Hepatic stellate cell (primary cell): ENCODE measurements at places on chromosomes 2 and 18.

- no peak for DNase-seq
Observed at GRCh38 chr2:206176901-206177300, 17.2 kb downstream of the EEF1B2 start.

GRCh38 chr2:172394002-172394401 is 33.4 kb upstream of the ITGA6 start:
- DNase-seq, result no peak

DNA sequence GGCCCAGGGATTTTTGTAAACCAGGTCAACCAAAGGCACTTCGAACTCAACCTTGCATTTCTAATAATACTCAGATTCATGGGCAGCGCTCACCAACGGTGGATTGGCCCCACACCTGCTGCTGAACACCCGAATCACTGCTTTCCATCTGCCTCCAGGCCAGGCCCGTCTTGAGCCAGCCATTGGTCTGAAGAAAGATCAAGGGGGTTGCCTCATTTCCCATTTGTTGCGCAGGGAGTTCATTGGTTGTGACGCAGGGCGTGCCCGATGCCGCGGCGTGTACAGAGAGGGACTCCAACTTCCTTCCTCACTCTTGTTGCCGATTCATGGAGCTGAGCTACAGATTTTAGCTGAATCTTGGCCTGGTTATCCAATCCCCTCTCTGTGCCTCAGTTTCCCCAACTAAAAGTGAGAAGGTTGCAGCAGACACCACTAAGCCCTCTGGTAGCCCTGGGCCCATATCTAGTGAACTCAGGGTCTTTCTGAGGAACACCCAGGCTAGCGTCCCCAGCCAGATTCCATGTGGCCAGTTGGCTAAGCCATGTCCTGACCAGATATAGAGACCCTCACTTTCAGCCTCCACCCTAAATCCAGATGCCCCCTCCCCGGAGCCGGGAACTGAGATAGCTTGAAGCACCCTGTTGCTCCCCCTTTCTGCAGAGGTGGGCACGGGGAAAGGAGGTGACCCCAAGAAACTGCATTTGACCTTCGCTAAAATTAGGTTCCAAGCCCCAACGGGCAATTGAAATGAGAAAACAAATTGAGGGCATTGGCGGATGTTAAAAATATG is 60.9 kb upstream of the HPCAL1 start:
- no peak for DNase-seq

DNA sequence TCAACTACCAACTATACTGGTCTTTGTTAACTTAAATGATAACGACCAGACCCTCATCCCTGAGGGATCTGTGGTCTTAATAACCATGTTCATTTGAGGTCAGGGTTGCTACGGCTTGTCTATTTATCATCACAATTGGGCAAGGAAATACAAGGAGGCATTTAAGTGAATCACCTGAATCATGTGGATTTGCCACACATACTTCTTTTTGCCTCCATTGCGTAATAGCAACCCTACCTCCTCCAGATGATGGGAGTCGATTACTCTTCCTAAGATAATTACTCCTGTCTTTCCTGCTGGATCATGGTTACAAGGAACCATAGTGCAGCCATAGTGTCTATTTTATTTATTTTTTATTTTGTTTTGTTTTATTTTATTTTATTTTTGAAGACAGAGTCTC is 42.2 kb downstream of the TAF4B start:
- no peak for DNase-seq

DNA sequence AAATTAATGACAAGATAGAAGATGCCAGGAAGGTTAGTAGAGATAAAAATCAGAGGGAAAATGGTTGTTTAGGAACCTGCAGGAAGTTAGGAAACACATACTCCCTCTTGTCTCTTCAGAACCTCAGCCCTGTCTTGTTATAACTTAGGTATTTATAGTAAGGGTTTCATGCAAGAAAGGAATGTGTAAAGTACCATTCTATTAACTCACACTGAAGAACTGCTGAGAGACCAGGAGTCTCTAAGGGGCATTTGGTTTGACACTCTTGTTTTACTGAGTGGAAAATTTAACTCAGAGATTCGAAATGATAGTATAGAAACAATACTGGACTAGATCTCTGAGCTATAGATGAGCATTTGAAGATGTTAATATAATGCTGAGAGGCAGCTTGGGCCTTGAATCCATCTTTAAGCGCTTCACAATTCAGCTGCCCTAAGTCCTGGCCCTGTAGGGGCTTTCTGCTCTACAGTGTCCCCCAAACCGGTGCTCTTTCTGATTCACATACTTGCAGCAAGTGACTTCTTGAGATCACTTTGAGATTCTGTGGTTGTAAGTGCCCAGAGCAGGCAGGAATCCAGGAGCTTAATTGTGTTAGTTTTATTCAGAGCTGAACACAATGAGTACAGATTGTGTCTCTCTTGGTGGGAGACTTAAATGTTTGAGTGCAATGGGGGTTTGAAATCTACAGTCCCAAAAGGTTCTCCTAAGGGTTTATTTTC is 235.0 kb upstream of the RGPD4 start:
- no peak for DNase-seq

DNA sequence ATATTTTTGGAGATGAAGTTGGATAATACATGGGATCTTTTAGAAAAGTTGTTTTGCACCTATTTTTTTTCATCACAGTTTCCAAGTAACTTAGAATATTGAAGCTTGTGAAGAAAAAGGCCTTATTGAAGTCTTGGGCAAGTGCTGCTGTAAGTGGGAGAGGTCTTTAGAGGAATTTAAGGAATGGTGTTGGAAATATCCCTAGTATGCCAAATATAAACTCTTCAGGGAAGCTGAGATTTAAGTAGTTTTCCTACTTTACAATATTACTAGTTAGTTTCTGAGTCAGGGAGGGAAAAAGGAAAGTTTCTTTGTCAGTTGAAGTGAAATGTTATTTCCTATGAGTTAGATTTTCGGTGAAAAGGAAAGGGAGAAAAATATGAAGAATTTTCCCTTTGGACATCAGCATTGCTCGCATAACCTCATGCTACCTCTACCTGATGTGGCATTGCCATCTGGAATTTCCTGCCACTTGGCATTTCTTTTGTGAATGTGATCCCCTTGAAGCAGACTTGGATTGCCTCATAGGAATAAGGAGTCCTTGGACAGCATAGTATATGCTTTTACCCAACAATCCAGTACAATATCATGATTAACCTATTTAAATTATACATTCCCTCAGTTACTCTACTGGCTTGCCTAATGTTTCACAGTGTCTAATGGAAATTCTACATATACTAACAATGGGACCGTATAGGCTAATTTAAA is 12.1 kb downstream of the PLEKHH2 start:
- no peak for DNase-seq

DNA sequence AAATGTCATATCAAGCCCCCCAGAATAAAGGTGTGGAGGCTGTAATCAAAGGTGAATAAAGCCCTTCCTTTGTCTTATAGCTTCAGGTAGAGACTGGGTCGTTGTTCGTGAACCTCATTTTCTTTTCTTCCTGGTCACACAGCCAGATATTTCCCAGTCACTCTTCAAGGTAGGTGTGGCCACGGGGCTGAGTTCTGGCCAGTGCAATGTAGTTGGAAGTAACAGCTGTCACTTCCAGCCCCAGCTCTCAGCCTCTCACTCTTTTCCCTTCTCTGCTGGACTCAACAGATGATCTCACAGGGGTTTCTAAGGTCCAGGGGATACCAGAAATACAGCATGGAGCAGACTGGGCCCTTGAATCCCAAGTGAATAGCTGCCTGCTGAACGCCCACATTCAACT is 15.8 kb upstream of the TRPM8 start:
- DNase-seq, result no peak

- peak; percentile 24 for DNase-seq
Observed at GRCh38 chr2:135473567-135473966, 57.5 kb downstream of the ZRANB3 start.

DNA sequence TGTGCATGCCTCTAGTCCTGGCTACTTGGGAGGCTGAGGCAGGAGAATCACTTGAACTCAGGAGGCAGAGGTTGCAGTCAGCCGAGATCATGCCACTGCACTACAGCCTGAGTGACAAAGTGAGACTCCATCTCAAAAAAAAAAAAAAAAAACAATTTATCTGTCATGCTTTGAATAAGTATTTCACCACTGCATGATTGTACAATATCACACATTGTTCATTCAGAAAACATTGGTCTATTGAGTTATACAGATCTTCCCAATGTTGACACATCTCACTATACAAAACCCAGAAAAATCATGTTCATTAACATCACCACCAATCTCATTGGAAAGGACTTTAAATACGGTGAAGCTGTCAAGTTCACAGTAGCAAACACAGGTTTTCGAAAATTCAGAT is 46.8 kb upstream of the PPM1B start:
- no peak for DNase-seq

DNA sequence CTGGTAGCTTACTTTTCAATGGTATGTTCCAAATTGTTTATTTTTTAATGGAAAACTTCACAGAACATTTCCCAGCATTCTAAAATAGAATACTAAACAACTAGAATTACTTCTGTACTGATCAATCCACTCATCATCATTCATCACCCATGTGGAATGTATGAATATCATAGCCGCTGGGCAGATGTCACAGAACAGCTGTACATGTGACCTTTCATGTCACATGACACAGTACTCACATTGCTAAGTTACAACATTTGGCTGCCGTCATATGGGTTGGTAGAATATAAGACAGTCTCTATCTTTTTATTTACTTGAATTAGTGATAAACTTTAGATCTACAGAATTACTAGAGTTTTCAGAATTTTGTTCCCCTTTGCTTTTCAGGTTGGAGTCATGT is 387.6 kb downstream of the ZEB2 start:
- DNase-seq, result no peak

DNA sequence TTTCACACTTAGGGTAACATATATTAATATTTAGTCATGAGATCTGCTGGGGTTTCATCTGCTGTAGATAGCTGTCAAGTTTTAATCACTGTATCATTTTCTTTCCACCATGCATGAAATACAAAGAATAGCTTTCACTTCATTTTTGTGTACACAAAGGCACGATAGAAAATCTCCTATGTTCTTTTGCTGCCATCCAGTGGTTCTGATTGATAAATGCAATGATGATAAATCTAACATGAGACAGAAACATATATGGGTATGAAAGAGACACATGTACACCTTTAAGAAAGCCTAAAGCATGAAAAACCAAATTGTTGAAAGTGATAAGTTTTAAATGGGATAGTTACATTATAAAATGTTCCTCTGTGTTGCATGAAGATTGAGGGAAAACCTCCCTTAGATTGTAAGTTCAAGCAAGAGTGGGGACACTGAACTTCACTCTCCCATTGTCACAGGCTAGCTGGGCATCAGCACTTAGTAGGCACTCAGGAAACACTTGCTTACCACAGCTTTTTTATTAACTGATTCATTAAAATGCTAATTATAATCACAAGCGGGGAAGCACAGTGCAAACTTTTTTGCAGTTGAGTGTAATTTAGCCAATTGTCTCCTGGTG is 31.2 kb downstream of the C1D start:
- peak; percentile 27 for DNase-seq

DNA sequence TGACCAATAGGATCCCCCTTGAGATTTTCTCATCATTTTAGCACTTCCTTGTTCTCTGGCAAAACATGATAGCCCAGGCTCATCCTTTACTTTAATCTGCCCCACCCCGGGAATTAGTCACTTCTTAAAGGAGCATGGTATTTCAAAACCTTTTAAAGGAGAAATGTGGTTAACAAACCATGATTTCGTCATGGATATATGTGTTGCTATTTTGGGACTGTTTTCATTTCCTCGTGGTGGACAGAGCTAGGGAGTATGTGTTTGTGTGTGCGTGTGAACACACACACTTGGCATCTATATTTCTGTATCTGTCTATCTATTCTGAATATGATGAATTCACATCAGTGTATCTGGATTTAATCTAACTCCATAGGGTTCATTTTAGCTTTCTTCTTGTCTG is 128.1 kb downstream of the BIRC6 start:
- DNase-seq, result peak; percentile 58

GRCh38 chr2:123363826-123364225 is 661.3 kb upstream of the CNTNAP5 start:
- no peak for DNase-seq

DNA sequence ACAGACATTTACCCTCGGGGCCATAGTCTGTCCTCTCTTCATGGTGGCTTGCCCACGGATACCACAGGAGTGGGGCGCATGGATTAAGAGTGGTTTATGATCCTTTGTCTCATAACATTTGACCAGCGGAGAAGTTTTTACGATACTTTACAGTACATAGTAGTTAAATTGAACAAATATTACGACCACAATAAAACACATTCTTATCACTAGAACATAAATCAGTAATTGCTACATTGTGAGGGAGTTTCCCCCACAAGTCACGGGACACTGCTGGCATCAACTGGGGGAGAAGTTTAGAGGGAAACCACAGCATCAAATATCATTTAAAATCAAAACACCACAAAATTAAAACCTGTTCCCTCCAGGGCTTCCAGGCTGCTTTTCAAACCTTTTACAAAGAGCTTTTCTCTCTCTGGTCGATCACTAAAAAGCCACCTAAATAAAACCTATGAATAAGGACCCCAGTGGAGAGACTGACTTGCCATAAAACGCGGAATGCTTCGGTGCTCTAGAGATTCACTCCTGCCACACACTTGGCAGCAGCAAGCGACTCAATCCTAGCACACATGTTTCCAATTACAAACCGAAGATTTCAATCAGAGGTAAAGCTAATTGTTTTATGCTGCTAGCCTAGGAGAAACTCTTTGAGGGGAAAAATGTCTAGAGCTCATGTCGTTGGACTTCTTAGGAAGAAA is 173.7 kb upstream of the HNRNPA3 start:
- no peak for DNase-seq

GRCh38 chr18:33866386-33866785 is 288.4 kb downstream of the ASXL3 start:
- no peak for DNase-seq

- DNase-seq, result peak; percentile 81
Observed at GRCh38 chr18:22563164-22563583, 145.5 kb upstream of the CTAGE1 start.

DNA sequence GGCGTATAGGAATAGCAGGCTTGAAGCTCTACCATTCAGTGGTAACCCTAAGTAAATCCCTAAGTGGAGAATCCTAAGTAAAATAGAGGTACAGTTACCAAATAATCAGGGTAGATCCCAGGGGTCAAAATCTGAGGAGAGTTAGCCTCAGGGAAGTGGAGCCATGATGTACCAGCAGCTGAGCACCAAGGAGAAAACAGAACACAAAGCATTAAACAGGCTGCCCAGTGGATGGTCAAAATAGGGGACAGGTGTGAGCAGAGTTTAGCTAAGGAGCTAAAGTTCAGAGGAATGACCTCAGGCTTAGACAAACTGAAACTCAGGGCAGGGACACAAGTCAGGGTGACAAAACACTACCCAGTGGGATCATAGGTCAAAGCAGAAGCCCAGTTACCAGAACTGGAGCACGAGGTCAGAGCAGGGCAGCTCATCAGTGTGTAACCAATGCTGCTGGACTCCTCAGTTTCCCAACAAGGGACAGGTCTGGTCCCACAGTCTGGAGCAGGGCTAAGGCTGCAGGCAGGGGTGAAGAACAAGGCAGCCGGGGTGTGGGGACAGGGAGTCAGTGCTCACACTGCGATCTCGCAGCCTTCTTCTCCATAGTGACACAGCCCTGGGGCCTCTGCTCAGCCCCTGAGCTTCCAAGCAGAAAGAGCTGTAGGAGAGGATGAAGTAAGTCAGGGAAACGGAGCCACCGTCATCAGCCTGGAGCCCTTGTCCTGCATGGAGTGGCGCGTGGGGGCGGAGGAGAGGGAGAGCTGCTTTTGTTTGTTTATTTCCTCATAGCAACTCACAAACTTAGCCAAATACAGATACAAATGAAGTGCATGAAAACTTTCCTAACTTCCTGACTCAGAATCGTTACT is 264.0 kb downstream of the MREG start:
- DNase-seq, result no peak

- DNase-seq, result no peak
Observed at GRCh38 chr2:3197308-3197707, 180.3 kb downstream of the EIPR1 start.

- DNase-seq, result no peak
Observed at GRCh38 chr2:233807966-233808935, 30.1 kb downstream of the MROH2A start.
